ENCODE measurements at places on chromosomes 16 and 17.
A peak's percentile ranks its signal among the peaks of the same experiment; 100 is the strongest.

- DNase-seq, result no peak
These were observed 215.3 kb downstream of the ZNF423 start for GRCh38 chr16:49640581-49640980.

DNA sequence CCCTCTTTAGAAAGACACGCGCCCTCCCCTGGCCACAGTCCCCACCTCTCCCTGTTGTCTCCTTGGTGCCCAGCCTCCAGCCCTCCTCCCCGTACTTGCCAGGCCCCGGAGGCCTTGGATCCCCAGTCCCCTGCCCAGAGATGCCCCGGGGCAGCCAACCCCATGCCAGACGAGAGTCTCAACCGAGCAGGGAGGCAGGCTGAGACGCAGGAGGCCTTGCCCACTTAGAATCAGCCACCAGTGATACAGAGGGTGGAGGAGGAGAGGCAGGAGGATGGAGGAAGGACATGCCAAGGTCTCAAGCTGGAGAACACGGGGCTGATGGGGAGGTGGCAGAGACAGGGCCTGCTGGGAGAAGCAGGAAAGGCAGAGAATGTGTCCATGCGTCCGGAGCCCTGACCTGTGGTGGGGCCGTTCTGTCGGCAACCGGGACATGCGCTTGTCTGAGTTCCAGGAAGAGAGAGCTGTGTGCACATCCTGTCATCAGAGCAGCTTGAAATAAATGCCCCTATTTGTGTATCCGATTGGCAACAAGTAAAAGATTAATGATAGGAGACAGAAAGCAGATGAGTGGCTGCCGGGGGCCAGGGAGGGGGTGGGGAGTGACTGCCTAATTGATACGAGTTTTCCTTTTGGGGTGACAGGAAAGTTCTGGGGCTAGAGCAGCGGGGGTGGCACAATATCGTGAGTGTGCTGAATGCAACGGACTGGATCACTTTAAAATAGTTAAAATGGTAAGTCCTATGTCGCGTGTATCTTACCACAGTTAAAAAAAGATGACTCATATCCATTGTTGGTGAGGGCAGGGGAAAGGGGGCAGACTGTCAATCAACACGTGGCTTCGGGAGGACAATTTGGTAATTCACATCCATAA is 44.7 kb upstream of the MEAK7 start:
- DNase-seq, result peak; percentile 76

- DNase-seq, result no peak
These were observed 7.0 kb downstream of the NOS2 start for GRCh38 chr17:27793168-27793905.

- DNase-seq, result no peak
These were observed 51.8 kb downstream of the SF3B3 start for GRCh38 chr16:70575376-70575775.

DNA sequence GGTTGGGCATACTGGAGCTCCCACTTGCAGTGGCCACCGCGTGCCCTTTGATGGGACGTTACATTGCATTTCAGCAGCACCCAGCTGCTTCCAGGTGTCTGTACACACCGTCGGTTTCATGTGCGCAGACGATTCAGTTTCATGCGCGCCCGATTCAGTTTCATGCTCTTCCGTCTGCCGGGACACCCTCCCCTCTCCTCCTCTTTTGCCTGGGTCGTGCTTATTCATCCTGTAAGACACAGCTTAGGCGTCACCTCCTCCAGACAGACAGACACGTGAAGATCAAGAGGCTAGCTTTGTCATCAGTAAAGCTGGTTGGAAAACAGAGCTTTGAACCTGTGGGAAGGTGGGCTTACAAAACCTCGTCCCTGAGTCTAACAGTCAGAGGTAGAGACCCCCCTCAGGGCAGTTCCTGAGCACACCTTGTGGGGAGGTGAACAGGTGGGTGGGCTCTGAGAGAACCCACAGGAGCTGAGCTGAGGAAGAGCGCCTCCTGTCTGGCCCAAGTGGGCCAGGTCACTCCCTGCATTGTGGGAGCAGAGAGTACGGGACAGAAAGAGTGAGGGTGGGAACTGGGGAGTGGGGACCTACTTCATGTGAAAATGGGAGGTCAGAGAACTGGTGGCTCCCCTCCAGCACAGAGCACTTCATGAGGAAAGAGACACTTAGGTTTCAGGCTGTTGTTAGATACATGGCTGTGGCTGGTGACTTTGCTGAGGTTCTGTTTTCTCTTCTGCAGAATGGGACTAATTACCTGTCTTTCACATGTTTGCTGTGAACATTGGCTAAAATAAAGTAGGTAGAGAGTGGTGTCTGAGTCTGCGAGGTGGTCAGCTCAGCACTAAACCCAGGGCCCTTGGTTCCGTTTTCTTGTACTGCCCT is 122.1 kb downstream of the SNX29 start:
- DNase-seq, result no peak

DNA sequence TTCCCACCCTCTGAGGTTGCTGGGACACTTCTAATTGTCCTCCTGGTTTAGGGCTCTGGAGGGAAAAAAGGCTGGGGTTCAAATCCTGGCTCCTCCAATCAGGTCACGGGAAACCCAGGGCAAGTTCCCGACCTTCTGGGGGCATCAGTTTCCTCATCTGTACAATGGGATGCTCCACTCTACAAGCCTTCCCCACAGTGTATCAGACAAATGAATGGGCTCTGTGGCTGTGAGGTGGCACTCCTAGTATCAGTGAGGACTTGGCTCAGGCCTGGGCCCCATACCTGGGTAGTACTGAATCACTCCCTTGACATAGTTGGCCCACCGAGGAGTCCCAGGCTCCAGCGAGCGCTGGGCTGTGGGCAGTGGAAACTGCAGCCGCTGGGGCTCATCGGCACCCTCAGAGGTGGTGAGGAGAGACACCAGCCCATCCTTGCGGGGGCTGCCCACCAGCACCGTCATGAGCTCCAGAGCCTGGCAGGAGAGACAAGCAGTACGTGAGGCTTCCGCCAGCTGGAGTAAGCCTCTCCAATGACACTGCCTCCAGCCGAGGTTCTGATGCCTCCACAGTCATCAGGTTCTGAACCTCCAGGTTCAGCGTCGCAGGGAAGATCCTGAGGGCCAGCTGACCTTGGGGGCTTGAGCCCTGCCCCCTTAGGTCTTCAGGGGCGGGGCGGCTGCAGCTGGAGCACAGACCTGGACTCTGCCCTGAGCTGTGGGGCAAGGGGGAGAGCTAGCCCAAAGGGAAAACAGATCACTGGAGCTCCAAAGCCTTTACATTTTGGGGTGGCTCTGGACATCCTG is 1.2 kb downstream of the GALK1 start:
- no peak for DNase-seq

GRCh38 chr16:24552705-24553246 is 13.4 kb downstream of the RBBP6 start:
- no peak for DNase-seq

GRCh38 chr17:42509409-42509808 is 26.6 kb upstream of the NAGLU start:
- DNase-seq, result no peak

GRCh38 chr17:9175700-9176467 is 154.6 kb downstream of the NTN1 start:
- DNase-seq, result no peak
